ENCODE measurements at places on chromosomes 7 and 10.

- DNase-seq: peak; percentile 47
Measured at GRCh38 chr7:116354171-116354545, 143.8 kb downstream of the TES start.

GRCh38 chr10:21191512-21191911 is 294.4 kb upstream of the NEBL start:
- DNase-seq: no peak

DNA sequence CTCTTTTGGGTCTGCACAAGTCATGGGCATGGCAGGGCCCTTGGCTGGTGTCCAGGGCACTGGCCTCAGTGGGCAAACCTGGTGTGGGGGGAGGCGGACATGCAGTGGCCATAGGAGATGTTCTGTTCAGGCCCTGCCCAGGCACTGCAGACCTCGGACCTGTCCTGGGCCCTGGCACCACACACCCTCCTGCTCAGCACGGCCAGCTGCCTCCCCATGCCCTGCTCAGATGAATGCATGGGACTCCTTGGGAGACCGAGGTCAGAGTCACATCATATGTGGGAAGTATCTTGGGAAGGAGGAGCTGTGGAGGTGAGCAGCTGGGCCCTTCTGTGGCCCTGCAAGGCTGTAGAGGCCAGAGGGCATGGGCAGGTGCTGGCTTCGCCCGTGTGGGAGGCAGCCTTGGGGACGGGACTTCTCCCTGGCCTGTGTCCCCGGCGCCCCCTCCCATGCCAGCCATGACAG is 130.8 kb downstream of the VIPR2 start:
- no peak for DNase-seq

DNA sequence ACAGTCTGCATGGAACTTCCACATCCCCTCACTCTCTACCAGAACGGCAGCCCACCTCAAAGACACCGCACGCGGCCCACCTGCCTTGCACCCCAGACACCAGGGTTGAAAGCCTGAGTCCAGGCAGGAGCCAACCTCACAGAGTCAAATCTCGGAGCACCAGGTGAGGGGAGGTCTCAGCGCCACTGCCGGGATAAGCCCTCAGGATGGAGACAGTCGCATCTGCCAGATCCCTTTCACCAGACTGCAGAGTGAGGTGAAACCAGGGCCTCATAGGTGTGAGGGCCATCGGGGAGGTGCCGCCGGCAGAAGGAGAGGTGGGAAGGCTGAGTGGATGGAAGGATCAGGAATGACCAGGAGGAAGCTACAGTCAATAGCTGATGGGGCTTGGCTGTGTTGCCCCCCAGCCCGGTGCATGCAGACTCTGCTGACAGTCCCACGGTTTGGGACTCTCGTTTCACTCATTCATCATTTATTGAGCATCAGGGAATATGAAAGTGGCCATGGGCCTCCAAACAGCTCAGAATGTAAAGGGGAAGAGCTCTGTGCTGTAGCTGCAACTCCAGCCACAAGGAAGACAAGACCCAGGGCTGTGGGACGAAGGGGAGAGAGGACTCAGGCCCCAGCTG is 315.0 kb downstream of the PTPRN2 start:
- peak; percentile 27 for DNase-seq

DNA sequence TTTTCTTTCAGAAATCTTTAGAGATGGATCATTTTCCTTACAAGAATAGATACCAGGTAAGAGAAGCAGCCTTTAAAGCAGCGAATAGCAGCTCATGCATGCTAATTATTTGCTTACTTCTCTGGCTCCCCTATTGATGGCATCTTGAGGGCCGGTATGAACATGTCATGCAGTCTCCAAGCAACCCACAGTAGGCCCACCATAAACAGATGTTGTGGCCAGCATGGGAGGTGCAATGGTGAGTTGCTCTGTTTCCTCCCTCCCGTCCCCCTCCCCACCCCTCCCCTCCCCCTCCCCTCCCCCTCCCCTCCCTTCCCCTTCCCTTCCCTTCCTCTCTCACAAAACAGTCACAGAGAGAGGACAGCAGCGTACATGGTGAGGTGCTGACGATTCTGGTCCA is 9.7 kb upstream of the ZNF273 start:
- DNase-seq: no peak

- no peak for DNase-seq
Measured at GRCh38 chr7:143126146-143126545, 5.7 kb upstream of the PIP start.

- DNase-seq: no peak
Measured at GRCh38 chr10:130401860-130402765, 265.9 kb downstream of the GLRX3 start.

- DNase-seq: no peak
Measured at GRCh38 chr10:92822964-92823363, 25.4 kb upstream of the EXOC6 start.

DNA sequence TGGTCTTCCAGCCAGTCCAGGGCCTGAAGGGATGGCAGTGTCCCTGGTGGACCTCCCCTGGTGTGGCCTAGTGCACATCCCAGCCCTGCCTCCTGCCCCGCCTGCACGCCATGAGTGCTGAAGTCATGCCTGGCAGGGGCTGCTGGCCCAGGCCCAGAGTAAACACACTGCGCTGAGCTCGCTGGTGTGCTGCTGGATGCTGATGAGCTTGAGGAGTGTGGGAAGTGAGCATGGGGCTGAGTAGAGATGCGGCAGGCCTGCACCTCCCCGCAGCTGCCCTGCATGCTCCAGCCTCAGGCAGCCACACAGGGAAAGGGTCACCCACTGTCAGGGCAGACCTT is 43.2 kb downstream of the HTRA1 start:
- DNase-seq: peak; percentile 95

- DNase-seq: peak; percentile 37
Measured at GRCh38 chr7:611281-611810, 91.7 kb upstream of the PDGFA start.

- DNase-seq: no peak
Measured at GRCh38 chr7:105309235-105310169, 79.2 kb downstream of the SRPK2 start.

- no peak for DNase-seq
Measured at GRCh38 chr7:42247301-42247700, 10.3 kb upstream of the GLI3 start.

- no peak for DNase-seq
Measured at GRCh38 chr10:126734967-126735366, 64.5 kb upstream of the C10orf90 start.

GRCh38 chr10:29957236-29957635 is 102.2 kb downstream of the JCAD start:
- DNase-seq: no peak

- DNase-seq: no peak
Measured at GRCh38 chr10:70649526-70649925, 22.8 kb upstream of the ADAMTS14 start.
